ENCODE measurements at places on chromosomes 2 and 18.

- no peak for DNase-seq
These were observed 189.6 kb downstream of the LRP1B start for GRCh38 chr2:141941210-141941714.

DNA sequence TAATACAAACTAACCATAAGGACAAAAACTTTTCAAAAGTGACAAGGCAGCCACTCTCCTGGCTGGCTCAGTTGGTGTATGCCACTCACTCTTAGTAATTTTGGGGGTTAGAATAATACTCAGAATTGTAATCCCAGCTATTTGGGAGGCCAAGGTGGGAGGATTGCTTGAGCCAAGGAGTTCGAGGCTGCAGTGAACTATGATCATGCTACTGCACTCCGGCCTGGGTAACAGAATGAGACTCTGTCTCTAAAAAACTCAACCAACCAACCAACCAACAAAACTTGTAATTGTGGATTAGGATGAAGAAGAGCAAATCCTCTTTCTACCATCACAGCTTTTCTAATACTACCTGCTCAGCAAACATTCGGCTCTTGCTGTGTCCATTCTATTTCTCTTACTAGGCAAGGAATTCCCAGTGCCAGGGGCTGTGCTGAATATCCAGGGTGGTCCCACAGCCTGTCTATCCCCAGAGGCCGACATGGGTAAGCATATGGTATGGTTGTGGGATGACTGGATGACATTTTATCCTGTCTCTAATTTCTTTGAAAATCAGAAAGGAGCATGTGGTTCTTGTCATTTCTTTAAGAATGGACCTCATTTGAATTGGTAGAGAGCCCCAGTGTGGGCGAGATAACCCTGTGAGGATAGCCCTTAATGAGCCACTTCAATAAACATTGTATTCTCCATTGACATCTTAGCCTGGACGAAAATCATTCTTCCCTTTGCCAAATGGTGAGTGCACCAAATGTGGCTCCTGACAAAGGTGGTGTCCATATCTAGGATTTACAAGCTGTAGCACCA, 220.1 kb downstream of the MYCN start:
- no peak for DNase-seq

GRCh38 chr18:74139888-74140287, 7.7 kb downstream of the FBXO15 start:
- peak; percentile 61 for DNase-seq

DNA sequence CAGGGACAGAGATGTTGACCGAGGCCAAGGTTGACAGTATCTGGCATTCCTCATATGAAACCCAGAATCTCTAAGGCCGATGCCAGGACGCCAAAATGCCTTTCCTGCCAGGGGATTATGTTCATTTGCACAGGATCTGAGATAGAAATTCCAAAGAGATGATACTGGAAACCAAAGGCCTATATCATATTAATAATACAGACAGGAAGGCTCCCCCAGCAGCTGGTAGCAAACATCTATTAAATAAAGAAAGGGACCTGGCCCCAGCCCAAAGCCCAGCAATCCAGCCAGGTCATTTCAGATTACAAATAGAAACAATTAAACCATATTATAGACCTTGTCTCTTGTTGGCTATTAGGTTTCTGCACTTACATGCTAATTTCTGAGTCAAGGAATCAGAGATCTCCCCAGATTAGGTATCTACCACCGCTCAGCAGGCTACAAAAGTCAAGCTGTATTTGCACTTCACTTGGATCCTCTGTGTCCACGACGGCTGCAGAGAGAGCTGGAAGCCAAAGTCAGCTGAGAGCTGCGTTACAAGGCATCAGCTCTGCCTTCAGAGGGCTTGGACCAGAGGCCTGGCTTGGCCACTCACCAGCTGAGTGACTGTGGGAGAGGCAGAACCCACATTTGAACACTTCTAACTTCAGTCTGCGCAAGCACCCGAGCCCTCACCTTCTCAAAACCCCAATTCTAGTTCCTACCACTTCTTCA, 269.3 kb upstream of the SIX2 start:
- DNase-seq, result no peak

DNA sequence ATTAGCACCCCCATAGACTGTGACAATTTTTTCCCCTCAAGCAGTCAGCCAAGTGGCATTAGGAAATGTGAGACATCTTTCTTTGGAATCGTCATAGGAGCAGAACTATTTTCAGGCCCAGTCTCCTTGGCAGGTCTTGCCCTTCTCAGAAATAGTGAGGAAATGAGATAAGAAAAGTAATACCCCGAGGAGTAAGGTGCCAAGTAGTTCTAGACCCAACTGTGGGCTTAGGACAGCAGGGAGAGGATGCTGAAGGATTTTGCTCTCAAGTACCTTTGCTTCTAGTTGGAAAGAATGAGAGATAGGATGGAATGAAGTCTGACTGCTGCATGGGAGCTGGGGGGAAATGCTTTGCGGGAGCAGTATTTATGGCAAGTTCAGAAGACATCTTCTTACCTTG, 31.8 kb downstream of the PRKCE start:
- DNase-seq, result no peak
